Cerebellum (tissue), 4 donors: ENCODE measurements at places on chromosomes 12 and 14.

- DNase-seq = no peak
These were observed 648.3 kb upstream of the MDGA2 start for GRCh38 chr14:48323665-48324064.

DNA sequence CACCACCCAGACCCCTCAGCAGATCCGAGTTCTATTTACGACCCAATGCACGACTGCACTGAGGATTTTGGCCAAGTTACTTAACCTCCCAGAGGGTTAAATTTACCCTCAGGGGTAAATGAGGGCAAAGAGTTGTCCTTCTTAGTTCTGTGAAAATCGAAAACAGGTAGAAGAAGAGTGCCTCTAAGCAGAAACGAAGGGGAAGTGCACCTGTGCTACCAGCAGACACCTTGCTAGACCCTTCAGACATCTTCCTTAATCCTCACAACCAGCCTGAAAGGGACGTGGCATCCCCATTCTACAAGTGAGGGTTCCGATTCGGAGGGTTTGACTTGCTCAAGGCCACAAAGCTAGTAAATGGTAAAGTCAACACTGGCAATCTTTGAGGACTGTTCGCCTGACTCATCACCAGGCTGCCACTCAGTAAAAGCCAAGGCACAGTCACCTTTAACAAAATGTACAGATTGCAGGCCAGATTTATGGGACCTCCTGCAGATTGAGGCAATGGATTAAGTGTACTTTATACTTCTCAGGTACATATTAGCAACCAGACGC is 1.6 kb downstream of the GSG1 start:
- no peak for DNase-seq

- DNase-seq = no peak
These were observed 209.6 kb downstream of the EMP1 start for GRCh38 chr12:13405961-13406703.

GRCh38 chr14:34124585-34124984 is 173.7 kb upstream of the EGLN3 start:
- no peak for DNase-seq
